ENCODE measurements at places on chromosomes 4 and X.
A peak's percentile ranks its signal among the peaks of the same experiment; 100 is the strongest.

DNA sequence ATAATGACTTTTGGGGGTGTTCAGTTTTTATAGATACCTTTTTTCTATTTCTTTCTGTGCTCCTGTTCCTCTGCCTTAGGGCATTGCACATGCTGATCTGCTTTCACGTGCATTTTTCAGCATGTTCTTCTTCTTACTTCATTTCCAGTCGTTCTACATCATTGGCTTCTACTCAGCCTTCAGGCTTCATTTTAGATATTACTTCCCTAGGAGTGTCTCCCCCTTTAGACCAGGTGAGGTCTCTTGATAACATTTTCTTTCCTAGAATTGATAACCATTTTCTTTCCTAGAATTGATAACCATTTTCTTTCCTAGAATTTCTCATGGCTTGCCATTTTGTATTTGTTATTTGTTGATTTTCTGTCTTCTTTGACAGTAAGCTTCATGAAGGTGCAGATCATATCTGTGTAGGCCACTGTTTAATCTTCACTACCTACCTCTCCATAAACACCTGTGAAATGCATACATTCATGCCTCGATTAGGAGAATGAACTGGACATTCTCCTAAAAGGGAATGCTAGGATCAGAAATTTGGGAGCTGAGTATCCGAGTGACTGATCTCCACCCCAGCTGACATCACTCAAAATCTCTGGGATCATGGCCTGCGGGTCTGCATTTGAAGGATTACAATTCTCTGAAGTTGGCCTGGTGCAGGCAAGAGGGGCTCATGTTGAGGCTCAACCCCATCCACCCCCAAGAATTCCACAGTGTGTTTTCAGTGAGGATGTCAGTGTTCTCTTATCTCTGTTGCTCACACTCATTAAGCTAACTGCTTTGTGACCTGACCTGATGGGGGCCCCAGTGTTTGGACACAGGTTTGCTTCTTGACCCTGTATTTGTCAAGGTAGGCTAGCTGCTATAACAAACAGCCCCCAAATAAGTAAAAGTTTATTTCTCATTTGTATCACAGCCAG lies 45.7 kb downstream of the GYG2 start:
- DNase-seq = no peak

- no peak for DNase-seq
Measured at GRCh38 chr4:113404167-113404571, 354.7 kb downstream of the ANK2 start.

DNA sequence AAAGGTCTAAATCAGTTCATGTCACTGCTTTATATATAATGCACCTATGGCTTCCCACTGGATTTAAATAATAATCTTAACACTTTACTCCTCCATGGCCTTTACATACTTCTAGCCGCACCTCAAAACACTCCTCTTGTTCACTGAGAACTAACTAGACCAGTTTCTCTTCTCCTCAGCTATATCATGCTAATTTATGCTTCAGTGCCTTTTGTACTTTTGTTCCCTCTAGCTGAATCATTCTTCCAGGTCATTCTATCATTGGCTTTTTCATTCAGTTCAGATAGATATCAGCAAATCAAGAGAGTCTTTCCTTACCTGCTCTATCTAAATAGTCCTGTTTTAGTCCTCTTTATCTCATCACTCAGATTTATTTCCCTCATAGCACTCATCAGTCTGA lies 64.2 kb downstream of the TET2 start:
- DNase-seq = no peak

DNA sequence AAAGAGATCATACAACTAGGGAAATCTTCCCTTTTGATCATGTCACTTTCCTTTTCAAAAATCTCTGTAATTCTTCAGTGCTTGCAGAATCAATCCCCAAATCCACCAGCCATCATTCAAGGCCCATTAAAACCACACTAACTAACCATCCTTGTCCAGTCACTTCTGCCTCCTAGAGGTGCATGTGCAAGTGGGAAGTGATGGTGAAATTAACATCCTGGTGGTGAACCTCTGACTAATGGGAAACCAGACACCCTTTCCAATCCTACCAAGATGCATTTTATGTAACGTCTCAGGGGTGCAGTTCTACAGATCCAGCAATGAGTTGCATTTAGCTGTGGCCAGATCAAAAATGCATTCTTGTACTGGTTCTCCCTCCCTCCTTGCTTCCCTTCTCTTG lies 341.8 kb downstream of the RAPGEF2 start:
- no peak for DNase-seq

- no peak for DNase-seq
Measured at GRCh38 chr4:166435449-166435848, 562.4 kb downstream of the TLL1 start.

GRCh38 chr4:48315728-48316630 lies 25.4 kb upstream of the SLAIN2 start:
- DNase-seq = no peak

DNA sequence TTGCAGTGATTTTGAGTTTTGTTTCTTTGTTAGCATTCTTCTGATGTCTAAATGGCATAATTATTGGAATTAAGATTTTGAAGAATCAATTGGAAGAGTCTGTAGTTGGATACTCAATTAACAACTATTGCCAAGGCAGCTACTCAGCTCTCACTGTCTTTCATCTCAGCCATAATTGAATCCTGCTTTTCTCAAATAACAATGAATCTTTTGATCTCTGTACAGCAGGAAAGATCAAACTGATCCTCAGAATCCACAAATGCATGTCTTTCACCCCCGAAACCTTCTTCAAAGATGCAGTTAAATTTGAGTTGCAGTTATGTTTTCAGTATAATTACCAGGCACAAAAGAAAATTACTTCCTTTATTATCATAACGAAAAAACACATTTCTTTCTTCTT lies 86.2 kb downstream of the MAD2L1 start:
- DNase-seq = no peak

GRCh38 chrX:151704041-151704663 lies 8.9 kb downstream of the PRRG3 start:
- DNase-seq = no peak

DNA sequence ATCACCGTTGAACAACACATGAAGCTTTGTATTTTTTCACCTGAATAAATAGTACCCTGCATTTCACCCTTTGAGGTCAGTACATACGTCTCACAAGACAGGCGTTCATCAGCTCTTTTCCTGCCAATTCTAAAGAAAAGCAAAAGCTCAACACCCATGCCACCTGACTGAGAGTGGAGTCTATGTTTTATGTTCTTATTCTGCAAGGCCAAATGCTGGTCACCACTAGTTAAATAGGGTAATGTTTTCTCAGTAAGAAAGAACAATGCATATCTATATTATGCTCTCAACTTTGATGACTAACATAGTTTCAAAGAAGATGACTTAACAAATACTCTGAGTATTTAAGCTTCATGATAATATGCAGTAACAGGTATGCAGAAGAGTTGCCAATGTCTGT lies 336.3 kb upstream of the BMP3 start:
- no peak for DNase-seq

DNA sequence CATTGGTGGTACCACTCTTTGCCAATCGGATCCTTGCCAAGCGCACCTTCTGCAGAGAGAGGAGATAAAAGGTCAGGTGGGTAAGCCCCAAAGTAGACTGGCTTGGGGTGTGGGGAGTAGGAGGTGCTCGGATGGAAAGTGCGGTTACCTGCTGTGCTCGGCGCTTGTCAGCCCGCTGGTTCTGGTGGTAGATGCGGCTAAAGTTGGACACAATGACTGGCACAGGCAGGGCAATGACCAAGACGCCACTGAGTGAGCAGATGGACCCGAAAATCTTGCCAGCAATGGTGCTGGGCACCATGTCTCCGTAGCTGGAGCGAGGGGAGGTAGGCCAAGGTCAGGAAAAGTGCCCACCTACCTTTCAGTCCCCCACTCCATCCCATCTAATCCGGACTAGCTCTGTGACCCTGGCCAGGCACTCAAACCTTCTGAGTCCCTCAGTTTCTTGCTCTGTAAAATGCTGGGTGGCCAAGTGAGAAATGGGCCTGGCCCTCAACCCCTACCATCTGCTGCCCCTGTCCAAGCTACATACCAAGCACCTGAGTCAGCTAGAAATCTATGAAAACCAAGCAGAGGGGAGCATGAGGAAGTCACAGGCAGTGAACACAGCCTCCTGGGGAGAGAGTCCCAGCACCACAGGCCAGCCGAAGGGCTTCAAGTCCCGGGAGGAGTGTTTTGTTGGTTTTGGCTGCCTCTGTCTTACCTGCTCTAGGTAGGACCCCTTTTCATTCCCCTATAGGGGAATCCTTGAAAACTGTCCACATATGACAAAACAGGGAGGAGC lies 4.7 kb downstream of the KCND1 start:
- DNase-seq = no peak

DNA sequence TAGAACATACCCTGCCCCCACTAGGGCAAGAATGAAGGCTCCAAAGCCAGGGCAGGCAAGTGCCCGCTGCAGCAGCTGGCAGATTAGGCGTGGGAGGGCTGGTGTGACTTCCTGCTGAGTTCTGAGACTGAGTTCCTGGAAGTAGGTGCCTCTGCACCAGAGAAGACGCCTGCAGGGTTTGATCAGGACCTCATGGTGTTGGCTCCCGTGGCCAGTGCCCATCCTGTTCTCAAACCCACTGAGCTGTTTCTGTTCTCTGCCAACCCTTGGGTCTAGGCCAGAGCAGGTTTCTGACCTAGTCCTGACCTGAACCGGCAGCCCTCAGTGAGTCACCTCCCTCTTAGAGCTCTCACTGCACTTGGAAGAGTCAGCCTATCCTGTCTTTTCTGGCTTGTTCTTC lies 220.7 kb downstream of the HS6ST2 start:
- no peak for DNase-seq

DNA sequence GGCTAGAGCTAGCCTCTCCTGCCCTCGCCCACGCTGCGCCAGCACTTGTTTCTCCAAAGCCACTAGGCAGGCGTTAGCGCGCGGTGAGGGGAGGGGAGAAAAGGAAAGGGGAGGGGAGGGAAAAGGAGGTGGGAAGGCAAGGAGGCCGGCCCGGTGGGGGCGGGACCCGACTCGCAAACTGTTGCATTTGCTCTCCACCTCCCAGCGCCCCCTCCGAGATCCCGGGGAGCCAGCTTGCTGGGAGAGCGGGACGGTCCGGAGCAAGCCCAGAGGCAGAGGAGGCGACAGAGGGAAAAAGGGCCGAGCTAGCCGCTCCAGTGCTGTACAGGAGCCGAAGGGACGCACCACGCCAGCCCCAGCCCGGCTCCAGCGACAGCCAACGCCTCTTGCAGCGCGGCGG lies at the start of gene AR:
Gene AR, plus strand, starts transcription at position 204 of the 400 bp plus-strand sequence. CDS start 1,126 bp downstream, outside the sequence.
- DNase-seq = peak; percentile 22

- no peak for DNase-seq
Measured at GRCh38 chrX:42804524-42804923, 26.6 kb upstream of the PPP1R2C start.

GRCh38 chr4:1015179-1015578 lies 3.8 kb downstream of the FGFRL1 start:
- DNase-seq = no peak

DNA sequence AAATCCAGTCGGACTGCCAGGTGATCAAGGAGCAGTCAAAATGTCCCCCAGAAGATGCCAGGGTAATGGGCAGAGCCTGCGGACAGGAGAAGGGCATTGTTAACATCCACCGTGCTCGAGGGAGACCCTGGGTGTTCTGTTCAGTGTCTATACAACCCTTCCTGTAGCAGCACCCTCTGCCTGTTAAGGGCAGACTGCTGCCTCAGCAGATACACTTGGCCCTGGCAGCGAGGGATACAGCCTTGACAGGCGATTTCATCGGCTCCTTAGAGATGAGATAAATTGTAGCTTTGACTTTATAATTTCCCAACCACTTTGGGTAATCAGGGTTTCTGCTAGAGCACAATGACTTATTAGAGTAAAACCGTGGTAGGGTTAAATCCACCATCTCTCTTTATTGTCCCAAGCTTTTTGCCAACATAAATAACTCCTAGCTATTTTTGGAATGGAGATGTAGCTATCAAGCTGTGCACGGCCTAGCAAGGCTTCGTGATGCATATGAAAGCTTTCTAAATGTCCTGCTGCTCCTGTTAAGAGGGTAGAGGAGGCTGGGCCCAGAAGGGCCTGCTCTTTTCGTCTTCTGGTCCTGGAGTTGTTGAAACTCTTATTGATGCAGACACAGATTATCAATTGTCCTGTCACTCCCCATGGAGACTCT lies 195.9 kb downstream of the CPEB2 start:
- no peak for DNase-seq

- DNase-seq = no peak
Measured at GRCh38 chr4:127212701-127213100, 420.1 kb upstream of the INTU start.

DNA sequence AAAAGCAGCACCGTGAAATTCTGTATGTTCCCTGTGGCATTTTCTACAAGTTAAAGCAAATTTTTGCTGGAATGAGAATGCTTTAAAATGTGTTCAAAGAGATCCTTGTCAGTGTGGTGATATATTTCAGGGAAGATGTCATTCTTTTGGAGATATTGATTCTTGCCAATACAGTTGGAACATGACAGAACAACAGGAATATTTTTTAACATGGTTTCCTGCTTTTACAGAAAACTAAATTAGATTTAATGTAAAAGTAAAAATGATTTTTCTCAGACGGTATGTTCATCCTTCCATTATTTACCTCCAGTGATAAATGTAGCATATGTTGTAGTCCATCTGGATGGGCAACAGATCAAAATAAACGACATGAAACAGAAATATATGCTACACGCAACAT lies 474.8 kb downstream of the TMA16 start:
- no peak for DNase-seq

DNA sequence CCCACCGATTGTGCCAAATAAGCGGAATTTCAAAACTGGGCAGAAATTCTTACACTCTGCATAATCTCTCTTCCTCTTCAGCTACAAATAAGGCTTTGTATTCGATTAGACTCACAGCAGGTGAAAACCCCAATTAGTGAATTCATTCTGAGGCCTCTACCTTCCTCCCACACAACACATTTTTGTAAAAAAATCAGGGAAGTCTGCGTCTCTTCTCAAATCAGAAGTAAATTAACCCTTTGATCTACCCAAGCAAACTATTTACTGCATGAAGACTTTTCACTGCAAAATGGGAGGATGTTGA lies 200.6 kb upstream of the FTHL17 start:
- no peak for DNase-seq

- DNase-seq = no peak
Measured at GRCh38 chr4:38611676-38612075, 52.3 kb upstream of the KLF3 start.

DNA sequence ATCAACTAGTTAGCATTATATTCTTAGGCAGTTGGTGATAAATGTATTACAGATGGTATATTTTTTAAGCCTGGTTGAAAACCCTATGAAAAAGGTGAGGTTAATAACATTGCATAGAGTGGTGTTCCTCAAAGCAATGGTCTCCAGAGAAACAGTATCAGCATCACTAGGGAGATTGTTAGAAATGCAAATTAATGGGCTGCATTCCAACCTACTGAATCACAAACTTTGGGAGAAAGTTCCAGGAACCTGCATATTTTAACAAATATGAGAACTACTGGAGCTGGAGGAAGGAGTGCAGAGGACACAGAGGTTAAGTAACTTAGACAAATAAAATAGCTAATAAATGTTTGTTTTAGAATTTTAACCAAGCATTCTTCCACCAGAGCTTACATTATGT lies 166.9 kb upstream of the PCDH10 start:
- DNase-seq = no peak

Measured in posterior cingulate gyrus (tissue), 11 donors.